ENCODE measurements at places on chromosomes 6 and 20. TPM values are rescaled to one million over a fixed set of nuclear protein-coding genes. Genes with fewer than 3 reads are reported as not detected.

- DNase-seq = no peak
Observed at GRCh38 chr6:124269733-124270132, 466.1 kb downstream of the NKAIN2 start.

DNA sequence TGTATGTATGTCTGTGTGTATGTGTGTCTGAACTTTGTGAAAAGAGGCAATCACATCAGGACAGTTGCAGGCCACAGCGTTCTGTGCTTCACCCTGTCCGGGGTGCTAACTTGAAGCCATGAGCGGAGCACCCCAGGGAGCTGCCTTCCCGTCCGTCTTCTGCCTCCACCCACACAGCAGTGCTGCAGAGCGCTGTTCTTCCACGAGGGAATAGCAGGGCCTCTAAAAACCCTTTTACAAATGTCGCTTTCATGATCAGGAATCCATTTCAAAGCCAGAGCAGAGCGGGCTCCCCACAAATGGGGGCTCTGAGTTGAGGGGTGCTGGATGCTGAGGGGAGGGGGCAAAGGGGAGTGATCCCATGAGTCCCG, 131.5 kb downstream of the RNASET2 start:
- no peak for DNase-seq

The KCNK5 gene
- total RNA-seq = 0.27 TPM

GRCh38 chr20:1210501-1210900, 7.2 kb downstream of the C20orf202 start:
- no peak for DNase-seq
